T-cell (primary cell): ENCODE measurements at places on chromosomes 6 and 20.

DNA sequence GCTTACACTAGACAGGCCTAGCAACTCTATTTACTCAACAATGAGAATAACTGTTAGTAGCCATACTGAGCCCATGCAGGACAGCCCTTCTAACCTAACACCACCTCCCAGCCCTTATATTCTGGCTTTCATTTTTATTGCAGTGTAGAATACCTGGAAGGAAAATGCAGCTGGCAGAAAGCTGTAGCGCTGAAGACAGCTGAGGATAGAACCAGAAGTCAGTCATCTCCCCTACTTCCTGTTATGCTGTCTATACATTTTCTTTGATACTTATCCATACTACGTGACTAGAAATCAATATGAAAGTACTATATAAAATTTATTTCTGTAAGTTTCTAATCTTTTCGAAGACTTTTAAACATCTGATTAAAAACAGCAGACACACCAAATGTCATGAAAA lies 182.6 kb upstream of the SHLD1 start:
- DNase-seq = no peak

DNA sequence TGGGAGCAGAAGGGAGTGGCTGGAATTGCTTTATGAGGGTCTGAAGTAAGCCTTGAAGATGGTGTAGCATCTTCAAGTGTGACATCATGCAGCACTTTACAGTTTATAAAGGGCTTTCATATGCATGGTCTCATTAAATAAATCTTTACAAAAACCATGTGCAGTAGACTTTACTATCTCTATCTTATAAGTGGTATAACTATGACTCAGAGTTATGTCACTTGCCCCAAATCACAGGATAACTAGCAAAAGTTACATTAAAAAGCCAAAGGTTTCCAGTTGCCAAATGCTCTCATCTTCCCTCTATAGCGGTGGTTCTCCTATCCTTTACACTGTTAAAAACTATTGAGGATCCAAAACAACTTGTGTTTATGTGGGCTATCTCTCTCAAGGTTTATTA lies 687.7 kb upstream of the MARCKS start:
- no peak for DNase-seq

GRCh38 chr6:9933677-9934076 lies 481.2 kb downstream of the TFAP2A start:
- DNase-seq = no peak

DNA sequence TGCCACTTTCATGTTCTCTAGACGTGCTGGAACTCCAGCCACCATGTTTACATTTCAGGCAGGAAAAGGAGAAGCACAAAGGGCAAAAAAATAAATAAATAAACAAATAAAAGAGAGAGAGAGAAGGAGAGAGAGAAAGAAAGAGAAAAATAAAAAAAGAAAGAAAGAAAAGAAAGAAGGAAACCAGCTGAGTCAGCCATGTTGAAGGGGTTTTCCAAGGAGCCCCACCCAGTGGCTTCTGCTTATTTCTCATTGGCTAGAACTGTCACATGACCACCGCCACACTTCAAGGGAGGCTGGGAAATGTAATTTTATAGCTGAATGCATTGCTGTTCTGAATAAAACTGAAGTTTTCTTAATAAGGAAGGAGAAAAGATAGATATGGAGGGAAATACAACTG lies 71.1 kb downstream of the BFSP1 start:
- DNase-seq = no peak

- DNase-seq = no peak
Measured at GRCh38 chr6:139204978-139205377, 70.1 kb downstream of the HECA start.

GRCh38 chr20:19456595-19457395 lies 244.4 kb downstream of the SLC24A3 start:
- DNase-seq = no peak
